ENCODE measurements at places on chromosomes 5 and 9. TPM values are rescaled to one million over a fixed set of nuclear protein-coding genes. Genes with fewer than 3 reads are reported as not detected.

The ZNF883 gene
- total RNA-seq, result 0.89 TPM

The RELL2 gene
- total RNA-seq, result 3.8 TPM

The TRIO gene
- total RNA-seq, result 114 TPM

The GAS1 gene
- 0.05 TPM for total RNA-seq

The GBGT1 gene
- total RNA-seq, result 3.4 TPM

The CDC20B gene
- 0.14 TPM for total RNA-seq

The AQP7 gene
- total RNA-seq, result 0.31 TPM

The CDH9 gene
- not detected for total RNA-seq

The CORO2A gene
- 1.1 TPM for total RNA-seq

The PCDHB13 gene
- total RNA-seq, result 0.06 TPM

The SNX30 gene
- total RNA-seq, result 6.1 TPM

The PCDHB6 gene
- 1.1 TPM for total RNA-seq

The SEMA6A gene
- 0.05 TPM for total RNA-seq

The ZNF608 gene
- total RNA-seq, result 0.40 TPM

The CDKN2B-AS1 gene
- not detected for total RNA-seq

The SPINK7 gene
- total RNA-seq, result not detected

The ANKRD31 gene
- total RNA-seq, result 0.05 TPM

The CDH18 gene
- total RNA-seq, result not detected

The PCDHGC4 gene
- total RNA-seq, result not detected

The TAF11L5 gene
- not detected for total RNA-seq

The IL31RA gene
- total RNA-seq, result 1.8 TPM

The HK3 gene
- total RNA-seq, result not detected

The SPATA9 gene
- 0.13 TPM for total RNA-seq

The SPACA9 gene
- 3.8 TPM for total RNA-seq

The ACSL6 gene
- total RNA-seq, result not detected

The SPATA24 gene
- 5.4 TPM for total RNA-seq

The PRRX2 gene
- 5.2 TPM for total RNA-seq

The POU5F2 gene
- total RNA-seq, result not detected

The CENPP gene
- total RNA-seq, result 6.4 TPM

The C6 gene
- total RNA-seq, result not detected

The THBS4 gene
- not detected for total RNA-seq

The SIT1 gene
- not detected for total RNA-seq

The TGFBR1 gene
- total RNA-seq, result 35.3 TPM

The SQSTM1 gene
- total RNA-seq, result 1,364 TPM

The LCN6 gene
- not detected for total RNA-seq

The CAMK4 gene
- not detected for total RNA-seq

The PLAC8L1 gene
- 0.49 TPM for total RNA-seq

The BTNL3 gene
- total RNA-seq, result not detected

The GHR gene
- not detected for total RNA-seq

The PAEP gene
- total RNA-seq, result 0.20 TPM

The OR13C8 gene
- not detected for total RNA-seq

The HNRNPAB gene
- 326 TPM for total RNA-seq

The SMAD5 gene
- total RNA-seq, result 26.2 TPM

Data from A549 treated with DMSO at 1 μM for 4 hours (cell line).